HFFc6 (cell line): ENCODE measurements at places on chromosomes 2 and 18.

GRCh38 chr2:57396355-57397098 is 650.1 kb upstream of the VRK2 start:
- no peak for DNase-seq

GRCh38 chr2:10333247-10333613 is 30.5 kb downstream of the HPCAL1 start:
- no peak for DNase-seq

- no peak for DNase-seq
These were observed 94.8 kb upstream of the LPIN2 start for GRCh38 chr18:3107740-3108151.

- DNase-seq: no peak
These were observed 56.8 kb downstream of the GTF3C3 start for GRCh38 chr2:196742685-196743084.

- no peak for DNase-seq
These were observed 660.5 kb downstream of the LRRTM4 start for GRCh38 chr2:76861708-76862107.

- DNase-seq: no peak
These were observed 47.9 kb downstream of the TRPM8 start for GRCh38 chr2:233965032-233965603.

- no peak for DNase-seq
These were observed 38.5 kb downstream of the SPRED2 start for GRCh38 chr2:65393743-65394422.

GRCh38 chr2:196213252-196213980 is 42.0 kb upstream of the STK17B start:
- no peak for DNase-seq

GRCh38 chr2:138433995-138434951 is 67.3 kb upstream of the SPOPL start:
- DNase-seq: no peak

DNA sequence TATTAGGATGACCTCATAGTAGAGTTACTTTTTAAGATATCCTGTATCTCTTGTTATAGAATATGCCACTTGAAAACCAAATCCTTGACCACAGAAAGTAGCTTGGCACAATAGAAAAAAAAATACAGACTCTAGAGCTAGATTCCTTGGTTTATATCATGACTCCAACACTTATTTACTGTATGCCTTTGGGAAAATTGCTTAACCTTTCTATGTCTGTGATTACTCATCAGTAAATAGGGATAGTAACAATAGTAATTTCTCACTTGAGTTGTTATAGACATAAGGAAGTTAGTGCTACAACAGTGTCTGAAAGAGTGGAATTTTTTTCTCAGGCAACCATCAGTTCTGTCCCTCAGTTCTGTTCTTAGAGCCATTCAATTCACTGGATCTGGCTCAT is 193.8 kb downstream of the GULP1 start:
- DNase-seq: peak; percentile 4

GRCh38 chr2:35614640-35615039 is 740.9 kb upstream of the CRIM1 start:
- DNase-seq: no peak

DNA sequence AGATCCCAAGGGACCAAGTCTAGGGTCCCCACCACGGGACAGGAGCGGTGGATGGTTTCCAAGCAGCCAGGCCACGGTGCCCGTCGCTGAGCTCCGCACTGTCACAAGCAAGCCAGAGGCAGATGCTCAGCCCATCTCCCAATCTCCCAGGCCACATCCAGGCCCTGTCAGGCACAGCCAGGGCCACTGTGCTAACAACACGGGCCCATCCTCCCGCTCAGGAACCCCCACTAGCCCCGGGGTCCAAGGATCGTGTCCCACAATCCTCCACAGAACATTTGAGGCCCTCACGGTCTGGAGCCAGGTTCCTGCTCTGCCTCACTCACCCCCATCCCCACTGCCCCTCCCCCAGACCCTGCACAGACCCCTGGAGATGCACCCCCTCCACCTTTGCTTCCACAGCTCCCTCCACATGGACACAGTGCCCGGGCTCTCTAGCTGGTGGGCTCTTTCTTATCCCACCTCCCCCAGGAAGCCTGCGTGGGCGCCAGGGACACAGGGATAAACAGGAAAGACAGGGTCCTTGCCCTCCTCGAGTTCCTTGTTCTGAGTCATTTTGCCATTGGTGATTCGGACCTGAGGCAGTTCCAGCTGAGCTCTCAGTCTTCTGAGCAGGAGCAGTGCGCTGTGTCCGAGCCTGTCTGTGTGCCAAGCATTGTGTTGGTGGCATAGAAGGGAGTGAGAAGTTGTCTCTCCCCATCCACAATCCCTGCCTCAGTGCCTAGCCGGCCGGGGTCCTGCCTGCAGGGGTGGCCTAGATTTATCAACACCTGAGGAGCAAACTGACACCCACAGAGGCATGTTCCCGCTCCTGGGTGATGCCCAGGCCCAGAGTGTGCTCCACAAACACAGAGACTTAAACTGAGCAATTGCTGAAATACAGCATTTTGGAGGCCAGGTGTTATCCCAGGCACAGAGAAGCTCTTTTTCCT is 7.0 kb downstream of the CROCC2 start:
- DNase-seq: no peak

GRCh38 chr2:112048887-112049286 is 6.2 kb upstream of the TMEM87B start:
- DNase-seq: peak; percentile 52

DNA sequence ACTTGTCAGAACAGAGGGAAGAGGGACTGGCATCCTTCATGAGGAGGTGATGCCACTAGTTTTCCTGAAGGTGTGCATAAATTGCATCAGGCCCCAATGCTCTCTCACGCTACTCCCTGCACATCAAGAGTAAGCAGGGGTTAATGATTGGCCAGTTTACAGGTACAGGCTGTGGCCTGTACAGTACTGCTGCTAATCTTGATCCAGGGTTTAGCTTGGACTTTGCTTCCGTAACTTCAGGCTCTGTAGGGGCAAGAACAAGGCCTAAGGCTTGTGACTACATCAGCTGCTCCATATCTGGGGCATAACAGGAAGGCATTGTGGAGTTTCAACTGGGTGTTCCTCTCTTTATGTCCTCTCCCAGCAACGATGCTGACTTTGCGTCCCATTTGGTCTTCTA is 96.8 kb upstream of the FZD7 start:
- no peak for DNase-seq

- DNase-seq: peak; percentile 39
These were observed 99.7 kb upstream of the UGP2 start for GRCh38 chr2:63741884-63742579.

GRCh38 chr2:164288235-164288634 is 333.0 kb downstream of the GRB14 start:
- no peak for DNase-seq

- no peak for DNase-seq
These were observed 336.6 kb downstream of the SMAD2 start for GRCh38 chr18:47593744-47594472.
